ENCODE measurements at places on chromosomes 6 and 20.

DNA sequence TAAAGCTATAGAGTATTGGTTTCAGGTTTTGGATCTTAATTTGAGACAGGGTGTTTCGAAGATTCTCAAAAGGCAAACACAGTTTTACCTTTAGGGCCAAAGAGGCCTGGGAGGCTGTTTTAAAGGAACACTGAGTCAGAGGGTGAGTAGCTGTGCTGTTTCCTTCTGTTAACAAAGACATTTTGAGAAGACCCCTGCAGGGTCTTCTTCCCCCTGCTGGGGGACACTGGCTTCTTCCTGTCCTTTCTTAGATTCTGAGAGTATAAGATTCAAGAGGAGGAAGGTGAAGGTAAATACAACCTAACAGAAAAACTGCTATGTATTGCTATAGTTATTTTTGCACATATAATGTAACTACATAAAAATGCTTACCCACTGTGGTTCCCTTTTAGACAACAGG lies 19.0 kb downstream of the HS3ST5 start:
- no peak for DNase-seq

- DNase-seq, result no peak
These were observed 1059.6 kb downstream of the HACE1 start for GRCh38 chr6:103799971-103800670.

DNA sequence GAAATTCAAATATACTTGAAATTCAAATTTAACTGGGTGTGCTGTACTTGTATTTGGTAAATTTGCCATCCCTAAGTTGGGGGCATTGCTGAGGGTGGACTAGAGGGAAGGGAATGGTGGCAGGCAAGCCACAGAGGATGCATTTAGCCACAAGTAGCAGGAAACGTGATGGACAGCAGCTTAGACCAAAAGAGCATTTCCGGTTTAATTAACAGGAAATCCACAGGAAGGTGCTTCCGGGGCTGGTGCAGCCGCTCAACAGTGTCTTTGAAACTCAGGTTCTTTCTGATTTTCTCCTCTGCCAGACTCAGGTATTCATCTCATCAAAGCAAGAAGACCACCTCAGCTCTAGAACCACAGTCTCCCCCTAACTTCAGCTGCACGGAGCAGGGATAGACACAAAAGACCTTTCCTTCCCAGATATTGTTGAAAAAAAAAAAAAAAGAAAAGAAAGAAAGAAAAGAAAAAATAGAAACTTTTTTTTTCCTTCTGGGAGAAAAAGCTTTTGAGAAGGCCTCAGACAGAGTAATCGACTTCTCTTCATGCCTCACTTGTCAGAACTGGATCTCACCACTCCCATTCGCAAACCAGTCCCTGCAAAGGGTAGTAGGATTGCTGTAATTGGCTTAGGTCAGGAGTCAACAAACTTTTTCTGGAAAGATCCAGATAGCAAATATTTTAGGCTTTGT lies 8.0 kb upstream of the BCAS1 start:
- DNase-seq, result peak; percentile 40

DNA sequence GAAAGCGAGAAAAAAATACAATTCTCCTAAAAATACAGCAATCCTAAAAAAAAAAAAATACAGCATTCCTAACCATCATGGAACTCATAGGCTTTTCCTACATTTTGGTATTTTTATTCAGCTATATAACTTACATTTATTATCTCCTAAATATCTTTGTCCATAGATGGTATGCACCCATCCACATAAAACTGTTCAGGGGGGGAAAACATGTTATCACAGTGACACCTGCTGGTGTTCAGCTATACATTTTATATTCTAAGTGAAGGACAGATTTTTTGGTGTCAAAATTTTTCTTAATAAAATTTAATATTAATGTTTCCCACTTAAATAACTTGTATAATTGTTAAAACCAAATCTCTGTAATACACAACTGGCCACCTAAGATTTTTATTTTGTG lies 58.0 kb downstream of the BLOC1S5 start:
- DNase-seq, result peak; percentile 53

DNA sequence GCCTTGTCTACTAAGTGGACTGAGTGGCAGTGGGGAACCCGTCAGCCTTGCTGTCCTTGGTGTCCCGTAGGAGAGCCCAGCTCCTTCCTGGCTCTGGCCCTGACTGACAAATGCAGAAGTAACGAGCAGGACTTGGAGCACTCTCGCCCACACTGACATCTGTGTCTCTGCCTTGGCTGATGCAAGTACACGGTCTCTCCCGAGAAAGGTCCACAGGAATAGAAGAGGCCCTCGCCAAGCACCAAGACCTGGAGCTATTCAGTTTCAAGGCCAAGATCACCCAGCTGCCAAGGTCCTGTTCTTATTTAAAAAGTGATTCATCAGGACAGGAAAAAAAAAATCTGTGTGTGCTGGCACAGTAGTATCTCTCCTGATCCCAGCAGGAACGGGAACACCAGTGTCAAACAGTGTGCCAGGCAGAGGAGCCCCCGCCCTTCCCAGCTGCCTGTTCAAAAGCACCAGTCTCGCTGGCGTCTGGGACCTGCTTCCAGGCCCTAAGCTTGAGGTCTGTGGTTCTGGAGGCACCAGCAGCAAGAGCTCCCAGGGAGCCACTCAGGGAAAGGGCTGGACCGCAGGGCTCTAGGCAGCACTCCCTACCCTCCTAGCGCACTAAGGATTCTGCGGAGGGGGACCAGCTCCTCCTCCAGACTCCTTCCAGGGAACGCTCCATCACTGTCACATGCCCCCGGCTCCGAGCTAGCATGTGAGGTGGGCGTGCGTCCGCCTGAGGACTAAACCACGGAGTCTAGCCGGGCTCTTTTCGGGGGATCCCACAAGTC lies 376.9 kb downstream of the RNGTT start:
- DNase-seq, result no peak

GRCh38 chr6:44064089-44064947 lies 62.9 kb downstream of the MRPL14 start:
- peak; percentile 63 for DNase-seq

DNA sequence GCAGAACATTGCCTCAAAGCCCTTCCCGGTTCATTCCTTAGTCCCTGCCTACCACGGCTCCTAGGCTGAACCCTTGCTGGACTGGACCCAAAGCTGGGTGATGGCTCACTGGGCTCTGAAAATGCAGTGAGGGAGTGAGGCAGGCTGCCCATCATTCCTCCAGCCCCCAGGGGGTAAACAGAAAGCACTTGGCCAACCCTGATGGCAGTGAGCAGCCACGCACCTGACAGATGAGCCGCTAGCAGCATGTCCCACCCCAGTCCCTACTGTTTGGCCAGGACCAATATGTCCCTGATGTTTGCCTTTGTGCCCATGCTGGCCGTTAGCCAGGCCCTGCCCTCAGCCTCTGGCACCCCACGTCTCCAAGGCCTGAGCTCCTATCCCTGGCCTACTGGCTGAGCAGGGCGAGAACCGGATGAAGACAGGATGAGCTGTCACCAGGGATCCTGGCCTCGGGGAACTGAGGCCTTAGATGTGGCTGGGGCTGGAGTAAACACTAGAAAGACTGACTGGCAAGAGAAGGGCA lies 19.4 kb upstream of the BAK1 start:
- DNase-seq, result no peak

DNA sequence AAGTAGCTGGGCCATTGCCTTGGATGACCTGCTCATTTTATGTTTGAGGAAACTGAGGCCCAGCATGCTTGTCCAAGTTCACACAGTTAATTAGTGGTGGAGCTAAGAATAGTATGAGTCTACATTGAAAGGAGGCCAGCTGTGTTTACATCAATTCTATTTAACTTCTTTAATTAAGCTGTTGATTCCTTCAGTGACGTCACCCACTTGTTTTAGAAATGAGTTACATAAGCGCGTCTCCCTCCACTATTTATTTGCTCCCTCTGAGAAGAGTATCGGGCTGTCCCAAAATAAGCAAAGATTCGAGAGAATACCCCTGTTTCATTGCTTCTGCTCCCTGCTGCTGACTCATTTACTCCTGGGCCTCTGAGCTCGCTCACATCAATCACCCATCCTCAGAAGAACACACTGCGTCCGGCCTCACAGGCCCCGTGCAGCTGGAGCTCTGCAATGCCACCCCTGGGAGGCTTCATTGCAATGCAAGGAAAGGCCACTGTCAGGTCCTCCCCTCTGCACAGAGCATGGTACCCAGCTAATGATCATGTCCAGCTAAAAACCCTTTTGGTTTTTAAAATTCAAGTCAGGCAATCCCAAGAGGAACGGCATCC lies 74.8 kb upstream of the BMP2 start:
- no peak for DNase-seq

- DNase-seq, result no peak
These were observed 46.8 kb upstream of the BHLHE23 start for GRCh38 chr20:63053432-63054102.

DNA sequence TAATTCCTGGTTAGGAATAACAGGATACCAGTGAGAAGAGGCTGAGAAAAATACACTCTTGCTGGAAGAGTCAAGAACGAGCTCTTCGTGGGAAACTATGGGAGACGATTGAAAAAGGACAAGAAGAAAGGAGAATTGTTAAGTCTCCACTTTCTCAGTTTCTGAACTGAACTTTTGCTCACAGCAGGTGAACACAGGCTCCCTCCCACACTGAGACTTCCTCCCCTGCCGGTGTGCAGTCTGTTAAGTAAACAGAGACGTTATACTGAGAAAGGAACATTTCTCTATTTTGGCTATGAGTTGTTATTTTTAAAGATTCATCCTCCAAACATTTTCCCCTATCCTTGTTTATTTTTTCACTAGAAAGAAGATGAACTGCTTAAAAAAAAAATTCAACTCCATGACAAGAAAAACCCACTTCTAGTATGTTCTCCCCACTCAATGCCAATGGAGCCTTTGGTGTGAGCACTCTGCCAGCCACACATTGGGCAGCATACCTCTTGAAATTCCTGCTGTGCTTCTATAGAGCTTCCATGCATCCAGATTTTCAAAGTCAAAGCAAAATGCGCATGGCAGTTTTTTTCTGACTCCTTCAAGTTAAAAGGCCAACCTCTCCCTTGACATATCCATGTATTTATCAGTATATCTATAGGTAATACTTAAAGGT lies 250.5 kb downstream of the ESR1 start:
- no peak for DNase-seq

- DNase-seq, result no peak
These were observed 237.7 kb upstream of the CITED2 start for GRCh38 chr6:139612135-139612465.

DNA sequence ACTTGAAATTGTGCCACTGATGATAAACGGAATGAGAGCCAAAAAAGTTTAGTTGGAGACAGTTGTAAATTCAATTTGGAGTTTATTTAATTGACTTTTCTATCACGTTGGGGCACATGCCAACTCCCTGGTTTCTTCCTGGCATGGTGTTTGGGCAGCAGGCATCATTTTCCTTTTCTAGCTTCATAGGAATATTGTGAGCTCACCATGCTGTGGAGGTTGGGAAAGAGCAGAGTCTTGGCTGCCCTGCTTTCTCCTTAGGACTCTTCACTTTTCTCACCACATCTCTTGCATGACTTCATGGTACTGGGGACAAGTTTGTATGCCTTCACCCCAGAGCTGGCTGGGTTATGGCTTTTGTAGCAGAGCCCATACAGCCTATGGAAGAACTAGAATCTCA lies 6.4 kb downstream of the SCAND1 start:
- DNase-seq, result no peak

GRCh38 chr6:9564021-9564420 lies 850.9 kb downstream of the TFAP2A start:
- DNase-seq, result no peak

GRCh38 chr6:130147111-130147510 lies 75.6 kb downstream of the SAMD3 start:
- DNase-seq, result no peak

- no peak for DNase-seq
These were observed 18.8 kb downstream of the RTF2 start for GRCh38 chr20:56487216-56487615.

GRCh38 chr6:15530411-15530810 lies 132.4 kb downstream of the DTNBP1 start:
- DNase-seq, result no peak

DNA sequence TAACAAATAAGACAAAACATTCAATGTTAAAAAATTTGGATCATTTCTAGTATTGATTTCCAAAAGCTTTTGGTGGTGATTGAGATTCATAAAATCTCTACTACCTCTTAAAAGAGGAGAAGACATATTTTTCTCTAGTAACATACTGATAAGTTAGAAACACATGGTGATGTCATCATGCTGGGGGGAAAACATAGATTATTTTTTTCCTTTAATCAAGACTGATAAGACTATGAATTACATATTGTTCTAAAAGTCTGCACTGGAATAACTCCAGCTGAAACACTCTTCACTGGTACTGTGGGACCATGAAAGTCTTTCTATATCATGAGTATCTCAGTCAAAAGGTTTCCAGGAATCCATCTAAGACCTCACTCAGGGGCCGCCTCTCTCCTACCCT lies 515.8 kb downstream of the PRKN start:
- DNase-seq, result no peak

DNA sequence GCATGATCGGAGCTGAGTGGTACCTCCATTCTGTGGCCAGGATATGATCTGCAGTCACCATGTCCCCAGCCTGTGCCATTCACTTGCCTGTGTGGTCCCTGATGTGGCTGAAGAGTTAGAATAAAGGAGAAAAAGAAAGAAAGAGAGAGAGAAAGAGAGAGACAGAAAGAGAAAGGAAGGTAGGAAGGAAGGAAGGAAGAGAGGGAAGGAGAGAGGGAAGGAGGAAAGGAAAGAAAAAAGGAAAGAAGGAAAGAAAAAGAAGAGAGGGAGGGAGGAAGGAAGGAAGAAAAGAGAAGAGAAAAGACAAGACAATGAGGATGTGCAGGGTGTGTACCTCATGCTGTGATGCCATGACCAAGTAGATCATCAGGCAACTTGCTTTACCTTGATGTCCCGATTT lies 22.1 kb downstream of the ARMC2 start:
- DNase-seq, result no peak

- DNase-seq, result no peak
These were observed 611.0 kb upstream of the FLRT3 start for GRCh38 chr20:14948416-14948815.

GRCh38 chr6:105136431-105137350 lies 43.1 kb downstream of the POPDC3 start:
- peak; percentile 68 for DNase-seq

- DNase-seq, result peak; percentile 84
These were observed 41.3 kb downstream of the PCNA start for GRCh38 chr20:5078399-5078958.
